ENCODE measurements at places on chromosomes 3 and 15. TPM values are rescaled to one million over a fixed set of nuclear protein-coding genes. Genes with fewer than 3 reads are reported as not detected.

- no peak for DNase-seq
These were observed 253.9 kb downstream of the MCTP2 start for GRCh38 chr15:94485148-94485719.

DNA sequence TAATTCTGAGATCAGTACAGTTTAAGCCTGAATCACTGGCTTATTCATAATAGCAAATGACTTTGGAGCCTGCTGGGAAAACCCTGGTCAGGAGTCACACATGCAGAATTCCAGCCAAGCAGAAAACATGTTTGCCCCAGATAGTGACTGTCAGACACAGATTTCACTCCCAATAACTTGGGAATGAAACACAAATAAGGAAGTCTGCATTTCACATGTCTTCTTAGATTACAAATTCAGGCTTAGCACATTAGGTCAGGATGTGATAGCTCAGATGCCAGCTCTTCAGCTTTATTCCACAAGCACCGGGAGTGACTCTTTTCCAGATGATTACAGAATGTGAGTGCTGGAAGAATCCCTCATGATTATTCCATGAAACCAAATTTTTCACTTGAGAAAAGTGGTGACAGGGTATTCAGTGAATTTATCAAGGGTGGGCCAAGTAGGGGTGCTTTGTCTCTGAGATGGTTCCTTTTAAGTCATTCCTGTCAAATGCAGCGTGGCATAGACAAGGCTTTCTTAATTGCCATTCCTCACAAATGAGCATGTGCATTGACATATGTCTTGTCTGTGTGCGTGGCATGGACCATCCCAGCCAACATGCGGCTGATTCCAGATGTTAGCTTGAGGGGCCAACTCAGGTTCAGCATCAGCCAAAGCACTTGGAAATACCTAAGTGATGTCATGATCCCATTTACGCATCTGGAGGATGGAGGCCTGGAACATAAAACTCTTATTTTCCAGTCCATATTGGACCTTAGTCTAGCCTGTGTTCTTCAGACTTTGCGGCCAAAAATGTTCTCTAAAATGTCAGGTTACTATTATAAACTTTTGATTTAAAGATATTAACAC lies 191.0 kb downstream of the EPHB1 start:
- no peak for DNase-seq

DNA sequence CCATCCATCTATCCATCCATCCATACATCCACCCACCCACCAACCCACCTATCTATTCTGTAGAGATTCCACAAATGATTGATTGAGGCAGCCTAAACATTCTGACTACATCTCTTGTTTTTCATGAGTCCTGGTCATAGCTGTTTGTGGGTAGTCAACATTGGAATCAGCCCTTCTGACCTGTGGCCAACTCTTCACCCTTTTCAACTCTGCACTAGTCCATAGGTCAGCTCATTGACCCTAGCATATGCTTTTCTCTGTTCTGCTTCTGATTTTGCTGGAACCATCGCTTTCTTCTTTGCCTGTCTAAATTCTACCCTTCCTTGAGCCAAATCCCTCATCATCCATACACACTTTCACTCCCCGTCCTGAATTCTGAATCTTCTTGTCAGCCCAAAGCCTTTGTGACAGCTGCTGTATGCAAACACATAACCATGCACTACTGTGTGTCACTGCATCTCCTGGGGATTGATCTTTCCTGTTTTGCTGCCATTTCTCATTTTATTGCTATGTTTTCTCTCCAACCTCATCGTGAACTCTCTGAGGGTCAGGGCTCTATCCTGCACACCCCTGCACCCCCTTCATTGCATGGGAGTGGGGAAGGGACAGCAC lies 16.8 kb upstream of the KCTD6 start:
- no peak for DNase-seq

DNA sequence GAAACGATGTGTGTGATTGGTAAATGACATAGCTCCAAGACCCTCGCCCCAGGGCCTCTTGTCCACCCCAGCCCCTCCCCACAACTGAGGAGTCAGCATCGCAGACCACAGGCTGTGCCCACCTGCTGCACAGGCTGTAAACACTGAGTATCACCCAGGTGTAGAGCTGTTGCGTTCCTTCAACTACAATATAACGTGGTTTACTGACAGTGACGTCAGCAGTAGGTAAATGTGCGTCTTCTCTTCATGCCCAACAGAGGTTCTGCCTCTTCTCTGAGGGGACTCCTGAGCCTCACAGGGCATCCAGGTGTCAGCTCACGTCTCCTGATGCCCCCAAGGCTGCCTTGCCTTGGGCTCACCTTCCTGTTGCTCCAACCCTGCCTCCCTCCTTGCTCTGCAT lies 395.1 kb downstream of the CACNA2D3 start:
- DNase-seq, result no peak

DNA sequence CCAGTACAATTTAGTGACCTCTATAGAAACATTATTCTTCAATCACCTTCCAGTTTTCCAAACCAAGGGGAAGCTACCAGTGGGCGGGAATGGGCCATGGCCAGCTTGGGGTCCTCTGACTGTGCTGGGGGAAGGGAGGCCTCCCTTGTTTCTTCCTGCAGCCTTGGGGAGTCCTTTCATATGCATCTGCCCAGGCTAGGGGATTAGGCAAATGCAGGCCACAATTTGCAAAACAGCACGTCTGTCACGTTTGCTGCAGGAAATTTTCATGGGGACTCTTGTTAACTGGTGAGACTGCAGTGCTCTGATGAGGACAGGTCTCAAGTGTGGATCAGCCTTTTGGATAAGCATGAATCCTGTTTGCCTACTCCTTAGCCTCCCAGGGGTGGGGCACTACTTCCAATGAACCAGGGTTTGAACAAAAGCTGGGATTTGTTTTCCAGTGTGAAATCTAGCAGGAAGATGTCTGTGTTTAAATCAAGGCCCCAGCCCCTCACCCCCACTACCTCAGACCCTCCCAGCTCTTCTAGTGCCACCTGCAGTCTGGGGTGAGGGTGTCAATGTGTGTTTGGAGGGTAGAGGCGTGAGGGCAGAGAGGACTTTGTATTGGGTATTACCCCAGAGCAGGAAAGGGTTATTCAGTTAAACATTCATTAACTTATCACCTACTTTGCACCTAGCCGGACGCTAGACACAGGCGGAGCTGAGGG lies 219.9 kb downstream of the OPA1 start:
- no peak for DNase-seq

GRCh38 chr3:71629711-71630110 lies 46.2 kb upstream of the FOXP1 start:
- DNase-seq, result no peak

DNA sequence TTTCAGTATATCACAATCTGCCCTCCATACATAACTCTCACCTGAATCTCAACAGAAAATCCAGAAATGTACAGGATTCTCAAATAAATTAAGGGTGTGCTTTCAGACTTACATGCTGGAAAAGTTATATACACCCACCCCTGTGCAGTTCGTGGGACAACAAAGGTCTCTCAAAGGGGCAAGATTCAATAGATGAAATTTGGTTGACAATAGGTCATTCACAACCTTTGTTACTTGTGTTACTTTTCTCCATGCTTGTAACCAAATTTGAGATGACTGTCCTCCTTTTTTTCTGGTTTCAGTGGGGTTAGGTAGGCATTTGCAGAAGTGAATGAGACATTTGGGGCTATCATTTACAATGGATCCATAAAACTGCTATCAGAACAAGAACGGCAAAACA lies 72.7 kb downstream of the SETMAR start:
- DNase-seq, result no peak

AEN gene
- 46.9 TPM for total RNA-seq
